ENCODE measurements at places on chromosomes 16 and 17.

GRCh38 chr17:40699371-40699770 is 4.2 kb downstream of the KRT24 start:
- DNase-seq: peak; percentile 63

DNA sequence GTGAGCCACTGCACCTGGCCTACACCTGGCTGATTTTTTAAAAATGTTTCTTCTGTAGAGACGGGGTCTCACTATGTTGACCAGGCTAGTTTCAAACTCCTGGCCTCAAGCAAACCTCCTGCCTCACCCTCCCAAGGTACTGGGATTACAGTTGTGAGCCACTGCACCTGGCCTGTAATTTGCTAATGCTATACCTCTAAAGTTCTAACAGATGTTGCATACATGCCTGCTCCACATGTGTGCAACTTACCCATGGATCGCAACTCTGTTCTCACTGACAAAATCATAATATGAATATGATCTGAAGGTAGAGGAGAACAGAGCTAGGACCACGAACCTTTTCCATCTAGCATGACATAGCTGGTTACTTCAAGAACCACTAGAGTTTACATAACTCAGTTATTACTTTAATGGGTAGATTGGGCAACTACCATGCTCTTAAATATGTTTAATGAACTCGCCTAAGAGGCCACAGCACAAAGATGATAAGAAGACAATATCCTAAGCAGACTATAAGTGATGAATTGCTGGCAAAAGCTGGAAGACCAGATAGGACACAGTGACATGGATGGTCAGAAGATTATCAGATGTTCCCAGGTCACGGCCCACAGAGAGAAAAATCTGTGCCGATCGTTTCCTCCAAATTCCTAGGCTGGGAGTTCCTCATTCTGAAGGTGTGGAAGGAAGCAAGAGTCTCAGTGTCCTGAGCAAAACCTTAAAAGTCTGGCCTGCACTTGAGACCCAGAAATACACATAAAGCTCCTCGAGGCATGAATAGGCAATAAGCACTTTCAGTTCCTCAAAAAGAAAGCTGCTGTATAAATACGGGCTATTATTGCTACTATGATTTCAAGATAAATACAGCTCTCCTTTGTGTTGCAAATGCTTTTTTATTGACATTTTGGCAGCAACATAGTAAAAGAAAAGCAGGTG is 53.6 kb upstream of the ICAM2 start:
- no peak for DNase-seq

- DNase-seq: no peak
Observed at GRCh38 chr16:65323655-65324237, 201.9 kb upstream of the CDH11 start.

GRCh38 chr17:557371-557770 is 157.3 kb downstream of the VPS53 start:
- no peak for DNase-seq

GRCh38 chr17:82765371-82765770 is 13.5 kb downstream of the TBCD start:
- no peak for DNase-seq

GRCh38 chr17:36602924-36603384 is 1.6 kb downstream of the MRM1 start:
- DNase-seq: no peak

- DNase-seq: no peak
Observed at GRCh38 chr16:68353366-68353765, 42.5 kb downstream of the PRMT7 start.

DNA sequence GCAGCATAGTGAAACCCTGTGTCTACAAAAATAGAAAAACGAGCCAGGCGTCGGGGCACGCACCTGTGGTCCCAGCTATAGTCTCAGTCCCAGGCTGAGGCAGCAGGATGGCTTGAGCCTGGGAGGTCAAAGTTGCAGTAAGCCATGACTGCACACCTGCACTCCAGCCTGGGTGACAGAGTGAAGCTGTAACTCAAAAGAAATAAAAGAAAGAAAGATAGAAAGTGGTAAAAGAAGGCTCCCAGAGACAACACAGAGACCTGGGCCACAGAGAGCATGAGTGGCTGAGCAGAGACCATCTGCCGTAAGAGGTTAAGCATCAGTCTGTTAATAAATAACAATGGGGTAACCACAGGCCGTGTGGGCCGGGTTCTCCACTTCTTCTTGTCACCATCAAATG is 15.3 kb upstream of the HEXD start:
- DNase-seq: no peak

- no peak for DNase-seq
Observed at GRCh38 chr17:51947160-51947735, 211.3 kb downstream of the CA10 start.

DNA sequence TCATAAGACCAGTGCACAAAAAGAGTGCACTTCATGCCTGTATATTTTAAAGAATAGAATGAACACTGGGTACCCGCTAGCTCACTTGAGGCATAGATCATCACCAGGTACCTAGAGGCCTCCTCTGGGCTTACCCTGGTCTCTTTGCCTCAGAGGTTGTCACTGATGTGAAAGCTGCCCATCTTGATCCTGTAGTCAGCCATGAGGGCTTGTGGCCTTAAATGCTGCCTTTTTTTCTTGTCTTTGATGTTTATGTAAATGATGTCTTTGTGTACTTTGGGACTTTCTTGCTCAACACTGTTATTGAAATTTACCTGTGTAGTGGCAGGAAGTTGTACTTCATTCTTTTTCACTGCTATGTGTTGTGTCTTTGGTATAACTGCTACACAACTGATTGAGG is 26.8 kb upstream of the SLC5A10 start:
- DNase-seq: no peak

- DNase-seq: no peak
Observed at GRCh38 chr16:6645768-6646568, 686.7 kb upstream of the RBFOX1 start.

DNA sequence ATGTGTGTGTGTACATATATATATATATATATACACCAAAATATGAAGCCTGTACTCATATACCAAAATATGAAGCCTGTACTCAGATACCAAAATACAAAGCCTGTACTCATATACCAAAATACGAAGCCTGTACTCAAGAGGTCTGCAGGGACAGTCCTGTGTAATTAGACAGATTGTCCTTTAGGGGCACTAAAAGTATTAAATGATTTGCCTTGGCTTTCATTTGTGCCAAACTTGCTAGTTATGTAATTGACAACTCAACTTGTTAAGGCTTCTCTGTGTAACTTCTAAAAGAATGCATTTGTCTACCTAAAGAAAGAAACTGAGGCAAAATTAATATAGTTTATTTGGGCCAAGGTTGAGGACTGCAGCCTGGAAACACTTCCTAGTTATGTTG is 30.8 kb upstream of the DHX40 start:
- DNase-seq: no peak

GRCh38 chr16:70444249-70445063 is 5.6 kb upstream of the ST3GAL2 start:
- no peak for DNase-seq

GRCh38 chr17:80223142-80223815 is 3.1 kb downstream of the SLC26A11 start:
- no peak for DNase-seq

- no peak for DNase-seq
Observed at GRCh38 chr17:7043182-7043496, 753 bp downstream of the SLC16A11 start.

DNA sequence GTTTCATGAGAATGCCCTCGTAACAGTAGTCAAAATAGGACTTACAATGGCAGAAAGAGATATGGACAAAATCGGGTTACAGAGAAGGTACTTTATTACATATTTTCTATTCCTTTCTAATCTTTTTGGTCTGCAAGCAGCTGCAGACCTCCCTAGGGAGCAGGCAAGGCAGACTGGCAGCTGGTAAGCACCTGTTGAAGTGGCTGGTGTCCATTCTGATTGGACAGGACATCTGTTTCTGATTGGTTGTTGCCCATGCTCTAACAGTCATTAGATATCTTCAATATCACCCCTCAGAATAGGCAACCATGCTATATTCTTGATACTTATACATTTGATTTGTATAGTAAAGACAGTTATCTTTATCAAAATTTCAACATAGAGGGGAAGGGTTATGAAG is 606.3 kb downstream of the KCNJ2 start:
- DNase-seq: no peak
